ENCODE measurements at places on chromosomes 3 and 15. TPM values are rescaled to one million over a fixed set of nuclear protein-coding genes. Genes with fewer than 3 reads are reported as not detected.

The TNNC1 gene
- 1.4 TPM for total RNA-seq

The DPPA2 gene
- not detected for total RNA-seq

DNA sequence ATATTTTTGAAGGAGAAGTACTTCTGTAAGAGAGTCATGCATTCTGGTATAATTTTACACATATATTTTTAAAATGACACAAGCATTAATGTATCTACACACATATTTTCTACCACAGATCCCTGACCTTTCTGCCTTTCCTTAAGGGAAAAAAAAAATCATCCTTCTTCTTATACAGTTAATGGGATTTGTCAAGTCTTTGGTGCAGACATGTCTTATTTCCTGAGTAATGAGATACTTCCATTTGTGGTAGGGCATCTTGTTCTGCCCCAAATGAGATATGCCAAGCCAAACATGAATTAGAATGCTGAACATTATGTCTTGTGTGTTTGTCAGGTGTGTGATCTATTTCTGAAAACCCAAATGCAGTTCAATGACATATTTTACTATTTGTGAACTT is 329.9 kb downstream of the RBMS3 start:
- DNase-seq, result no peak

DNA sequence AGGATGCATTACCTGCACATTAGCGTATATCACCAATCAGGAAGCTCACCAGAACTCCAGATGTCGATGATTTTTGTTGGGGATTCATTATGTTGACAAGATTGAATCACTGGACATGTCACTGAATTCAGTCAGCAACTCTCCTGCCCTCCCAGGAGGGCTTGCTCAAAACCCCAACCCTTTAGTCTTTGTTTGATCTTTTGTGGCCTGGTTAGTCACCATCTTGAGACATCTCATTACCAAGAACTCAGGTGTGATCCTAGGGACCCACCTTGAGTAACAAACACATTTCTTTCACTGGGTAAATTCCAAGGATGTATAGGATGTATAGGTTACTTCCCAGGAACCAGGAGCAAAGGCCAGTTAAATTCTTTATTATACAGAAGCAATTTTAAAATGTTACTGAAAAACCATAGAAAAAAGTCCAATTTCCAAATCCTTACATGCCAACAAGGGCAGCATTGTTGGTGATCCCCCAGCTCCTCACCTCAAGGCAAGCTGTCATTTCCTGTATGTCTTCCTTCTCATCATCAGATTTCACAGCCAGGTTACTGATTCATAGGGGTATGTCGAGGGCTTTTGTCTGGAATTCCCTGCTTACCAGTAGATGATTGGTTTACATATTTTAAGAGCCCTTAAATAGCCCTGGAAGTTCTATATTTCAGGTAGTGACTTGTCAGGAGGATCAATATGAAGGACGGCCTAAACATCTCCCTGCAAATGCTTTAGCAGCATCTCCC is 11.7 kb downstream of the SNRPN start:
- DNase-seq, result no peak

DNA sequence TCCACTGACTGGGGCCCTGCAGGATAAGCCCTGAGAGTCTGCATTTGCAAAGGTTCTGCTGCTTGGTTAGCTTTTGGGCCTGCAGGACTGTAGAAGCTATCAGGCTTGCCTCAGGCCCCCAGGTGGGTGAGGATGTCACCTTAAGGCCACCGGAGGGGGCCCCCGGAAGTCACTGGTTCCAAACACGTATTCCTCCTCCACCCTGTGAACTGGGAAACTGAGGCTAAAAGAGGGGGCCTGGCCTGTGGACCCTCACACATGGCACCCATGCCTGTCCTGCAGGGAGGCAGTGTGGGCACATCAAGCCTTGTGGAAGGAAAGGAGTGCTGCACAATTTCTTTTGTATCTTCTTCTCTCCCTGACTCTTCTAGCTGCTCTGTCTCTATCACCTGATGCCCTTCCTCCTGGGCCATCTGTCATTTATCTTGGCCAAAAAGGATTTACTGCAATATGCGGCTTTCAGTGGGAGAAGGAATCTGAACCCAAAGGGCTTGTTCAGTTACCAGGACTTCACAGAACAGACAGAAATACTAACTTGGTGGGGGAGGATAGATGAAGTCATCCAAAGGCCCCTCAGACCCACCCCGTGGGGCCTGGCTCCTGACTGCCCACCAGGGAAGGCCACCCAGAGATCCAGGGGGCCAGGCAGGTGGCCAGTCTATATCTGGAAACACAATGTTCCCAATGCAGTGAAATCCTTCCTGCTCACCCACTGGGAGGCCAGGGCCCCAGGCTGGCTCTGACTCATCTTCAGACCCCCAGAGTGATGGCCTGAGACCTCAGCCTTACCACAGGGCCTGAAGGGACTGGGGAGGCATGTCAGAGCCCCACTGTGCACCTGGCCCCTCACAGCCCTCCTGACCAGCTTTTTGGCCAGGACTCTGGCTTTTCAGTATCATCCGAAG is 18.3 kb downstream of the UBAP1L start:
- DNase-seq, result no peak
